G401 (cell line): ENCODE measurements at places on chromosomes 7 and 10.

GRCh38 chr7:100021297-100021696 is 5.9 kb downstream of the ZKSCAN1 start:
- DNase-seq, result no peak

DNA sequence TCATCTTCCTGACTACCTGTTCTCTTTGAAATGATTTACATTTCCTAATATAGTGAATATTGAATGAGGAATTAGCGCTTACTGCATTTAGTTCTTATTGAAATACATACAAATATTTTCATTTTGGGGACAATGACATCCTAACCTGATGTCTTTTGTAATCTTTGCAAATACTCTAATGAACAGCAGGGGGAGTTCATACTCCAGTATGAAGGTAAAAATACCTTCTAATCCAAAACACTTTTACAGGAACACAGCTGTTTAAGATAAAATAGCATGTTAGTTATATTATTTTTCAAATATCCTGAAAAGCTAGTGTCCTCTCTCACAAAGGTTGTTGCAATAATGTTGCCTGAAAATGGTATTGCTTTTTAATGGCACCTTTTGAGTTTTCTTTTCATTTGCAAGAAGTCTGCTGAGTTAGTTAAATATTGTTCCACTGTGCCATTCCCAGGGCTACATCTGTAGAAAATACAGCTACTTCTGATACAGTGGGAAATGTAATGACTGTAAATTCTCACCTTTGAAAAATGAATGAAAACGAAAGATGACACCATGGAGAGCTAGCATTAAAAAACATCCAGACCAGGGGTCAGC is 400.0 kb downstream of the PHF14 start:
- peak; percentile 8 for DNase-seq

DNA sequence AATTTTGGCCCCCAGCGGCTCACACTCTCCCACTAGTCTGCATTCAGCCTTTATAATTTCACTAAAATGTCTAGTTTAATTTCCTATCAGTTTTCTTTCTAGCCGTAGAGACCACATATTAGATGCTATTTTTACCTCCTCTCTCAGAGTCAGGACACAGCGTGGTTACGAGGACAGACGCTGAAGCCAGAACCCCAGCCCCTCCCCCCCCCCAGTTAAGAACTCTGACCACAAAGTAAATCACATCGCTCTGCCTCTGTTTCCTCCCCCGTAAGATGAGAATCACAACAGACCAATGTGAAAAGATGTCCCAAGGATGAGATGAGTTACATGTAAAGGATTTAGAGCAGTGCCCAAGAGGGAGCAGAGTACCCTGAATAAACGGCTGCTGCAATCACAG is 11.1 kb upstream of the TARP start:
- DNase-seq, result no peak

DNA sequence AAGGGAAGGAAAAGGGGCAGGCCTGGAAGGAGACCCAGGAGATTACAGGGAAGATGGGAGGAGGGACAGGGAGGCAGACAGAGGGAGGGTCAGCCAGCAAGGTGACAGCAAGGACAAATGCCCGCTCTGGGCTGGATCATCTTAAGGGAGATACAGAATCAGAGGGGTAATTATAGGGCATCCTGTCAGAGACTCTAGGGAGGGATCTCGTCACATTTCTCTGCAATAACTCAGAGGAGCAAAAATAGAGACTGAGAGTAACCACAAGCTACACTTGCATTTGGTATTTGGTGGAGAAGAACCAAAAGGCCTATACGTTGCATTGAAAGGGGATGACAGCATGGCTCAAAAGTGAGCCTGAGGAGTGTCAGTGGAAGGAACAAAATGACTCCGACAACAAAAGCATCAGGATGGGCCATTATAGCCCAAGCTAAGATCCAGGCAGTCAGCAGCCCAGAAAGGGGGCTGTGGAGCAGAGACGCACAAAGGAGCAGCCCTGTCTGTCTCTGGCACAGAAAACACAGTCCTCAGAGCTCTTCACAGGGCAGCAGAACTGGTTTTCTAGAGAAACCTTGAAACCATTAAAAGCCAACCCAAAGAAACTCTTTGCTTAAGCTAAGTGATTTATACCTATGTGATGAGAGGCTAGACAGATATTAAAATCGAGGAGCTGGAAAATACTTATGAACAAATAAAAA is 430.2 kb upstream of the VSTM2A start:
- DNase-seq, result no peak

GRCh38 chr10:13853854-13854253 is 267.1 kb downstream of the PRPF18 start:
- no peak for DNase-seq

DNA sequence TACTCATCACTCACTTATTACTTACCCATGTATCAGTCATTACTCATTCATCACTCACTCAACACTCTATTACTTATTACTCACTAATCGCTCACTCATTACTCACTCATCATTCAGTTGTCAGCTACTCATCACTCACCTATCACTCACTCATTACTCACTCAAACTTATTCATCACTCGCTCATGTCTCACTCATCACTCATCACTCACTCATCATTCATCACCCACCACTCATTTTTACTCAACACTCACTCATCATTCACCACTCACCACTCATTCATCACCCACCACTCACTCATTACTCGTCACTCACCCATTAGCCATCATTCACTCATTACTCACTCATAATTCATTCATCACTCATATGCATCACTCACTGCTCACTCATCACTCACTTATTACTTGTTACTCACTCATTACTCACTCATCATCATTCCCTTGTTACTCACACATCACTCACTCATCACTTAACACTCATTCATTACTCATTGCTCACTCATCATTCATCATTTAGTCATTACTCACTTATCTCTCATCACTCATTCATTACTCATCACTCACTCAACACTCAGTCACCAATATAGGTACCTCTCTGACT is 237.9 kb downstream of the ADARB2 start:
- no peak for DNase-seq

DNA sequence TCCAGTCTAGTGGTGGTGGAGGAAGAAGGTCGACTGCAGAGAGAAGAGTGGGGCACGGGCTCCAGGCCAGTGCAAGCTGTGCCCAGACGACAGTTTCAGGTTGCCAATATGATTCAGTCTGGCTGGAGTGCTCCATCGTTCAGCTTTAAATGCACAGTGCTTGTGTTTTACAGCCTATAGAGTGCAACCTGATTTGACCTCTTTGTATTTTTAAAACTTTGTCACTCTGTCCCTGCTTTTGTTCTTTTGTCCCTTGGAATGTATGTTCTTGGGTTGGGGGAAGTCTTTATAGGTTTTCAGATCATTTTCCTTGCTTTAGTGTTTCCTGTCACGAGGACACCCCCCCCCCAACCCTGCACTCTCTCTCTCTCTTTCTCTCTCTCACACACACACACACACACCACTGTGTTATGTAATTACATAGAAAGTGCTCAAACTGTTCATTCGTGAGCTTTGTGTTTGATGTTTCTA is 198.0 kb downstream of the CAMK1D start:
- DNase-seq, result peak; percentile 23

- DNase-seq, result no peak
Observed at GRCh38 chr7:66627151-66627681, 1.5 kb upstream of the KCTD7 start.

GRCh38 chr10:8349610-8350249 is 295.2 kb downstream of the GATA3 start:
- no peak for DNase-seq

GRCh38 chr10:131788386-131788785 is 112.4 kb upstream of the PPP2R2D start:
- no peak for DNase-seq

GRCh38 chr7:50599385-50599784 is 34.2 kb upstream of the DDC start:
- no peak for DNase-seq

DNA sequence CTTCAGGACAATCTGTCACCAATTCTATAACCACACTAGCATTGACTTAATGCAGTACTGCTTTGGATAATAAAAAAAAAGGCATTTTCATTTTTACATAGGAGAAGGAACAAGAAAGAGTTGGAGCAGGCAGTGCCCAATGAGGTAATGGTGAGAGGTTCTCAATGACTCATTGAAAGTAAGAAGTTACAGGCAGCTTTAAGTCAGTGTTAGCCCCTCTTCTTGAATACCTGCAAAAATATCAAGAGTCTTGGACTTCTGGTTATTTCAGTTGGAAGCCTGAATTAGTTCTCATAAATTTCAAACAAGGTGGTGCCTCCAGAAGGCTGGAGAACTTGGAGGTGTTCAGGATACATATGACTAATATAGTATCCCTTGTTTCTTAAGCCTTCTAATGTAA is 422.5 kb downstream of the HTR7 start:
- DNase-seq, result no peak

DNA sequence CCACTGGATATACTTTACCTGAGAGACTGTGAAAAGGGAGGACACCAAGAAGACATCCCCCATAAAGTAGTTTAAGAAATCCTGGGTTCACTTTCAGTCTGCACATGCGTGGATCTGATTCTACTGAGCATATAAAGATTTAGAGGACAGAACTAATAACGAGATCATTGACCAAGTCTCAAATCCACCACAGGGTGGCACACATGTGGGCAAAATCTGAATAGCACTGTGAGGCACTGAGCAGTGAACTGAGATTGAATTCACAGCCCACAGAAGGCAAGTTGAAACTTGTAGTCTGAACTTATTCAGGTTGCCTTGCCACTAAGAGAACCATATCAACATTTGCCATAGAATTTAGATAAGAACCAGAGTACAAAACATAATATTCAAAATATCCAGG is 818.6 kb downstream of the GRID1 start:
- DNase-seq, result peak; percentile 35

DNA sequence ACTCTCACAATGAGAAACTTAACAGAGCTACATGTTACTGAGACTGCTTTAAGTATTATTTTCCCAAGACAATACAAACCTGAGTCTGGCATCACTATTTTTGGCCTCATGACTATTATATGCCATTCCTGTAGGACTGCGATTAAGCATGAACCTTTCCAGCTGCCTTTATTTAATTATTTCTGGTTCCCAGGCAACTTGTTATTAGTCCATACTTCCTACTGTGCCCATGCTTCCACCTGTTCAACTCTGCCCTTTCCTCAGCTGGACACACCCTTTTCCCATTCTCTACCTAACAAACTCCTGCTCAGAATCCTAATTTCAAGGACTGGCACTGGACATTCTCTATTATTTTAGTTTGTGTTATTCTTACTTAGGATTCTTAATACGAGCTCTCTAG is 8.1 kb upstream of the CROT start:
- no peak for DNase-seq

GRCh38 chr7:149707448-149707886 is 65.9 kb downstream of the ZNF467 start:
- no peak for DNase-seq

DNA sequence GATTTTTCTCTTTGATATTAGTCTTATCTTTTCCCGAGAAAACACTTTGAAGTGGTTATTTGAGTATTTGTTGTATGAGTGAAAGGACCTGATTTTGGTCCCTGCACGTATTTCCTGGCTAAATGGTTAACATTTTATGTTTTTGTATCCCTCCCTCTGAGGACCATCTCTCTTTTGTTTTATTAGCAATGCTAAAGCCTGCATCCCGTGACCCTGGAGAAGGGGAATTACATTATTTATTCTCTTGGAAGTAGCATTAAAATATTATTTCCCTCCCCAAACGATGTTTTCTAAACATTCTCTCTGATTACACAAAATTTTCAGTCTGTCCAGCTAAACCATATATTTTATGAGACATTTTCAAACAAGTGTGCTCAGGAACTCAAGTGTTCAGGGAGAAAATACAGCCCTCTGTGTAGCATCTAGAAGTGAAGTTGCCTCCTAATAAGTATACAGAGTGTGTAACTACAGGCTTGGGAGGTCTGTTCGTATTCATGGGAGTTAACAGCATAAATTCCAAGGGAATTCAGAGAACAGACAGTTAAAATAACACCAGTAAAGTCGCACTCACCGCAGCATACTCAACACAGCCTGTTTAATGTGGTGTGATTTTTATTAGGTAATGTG is 163.8 kb upstream of the NPVF start:
- DNase-seq, result peak; percentile 44
